ENCODE measurements at places on chromosomes 3 and 15.

DNA sequence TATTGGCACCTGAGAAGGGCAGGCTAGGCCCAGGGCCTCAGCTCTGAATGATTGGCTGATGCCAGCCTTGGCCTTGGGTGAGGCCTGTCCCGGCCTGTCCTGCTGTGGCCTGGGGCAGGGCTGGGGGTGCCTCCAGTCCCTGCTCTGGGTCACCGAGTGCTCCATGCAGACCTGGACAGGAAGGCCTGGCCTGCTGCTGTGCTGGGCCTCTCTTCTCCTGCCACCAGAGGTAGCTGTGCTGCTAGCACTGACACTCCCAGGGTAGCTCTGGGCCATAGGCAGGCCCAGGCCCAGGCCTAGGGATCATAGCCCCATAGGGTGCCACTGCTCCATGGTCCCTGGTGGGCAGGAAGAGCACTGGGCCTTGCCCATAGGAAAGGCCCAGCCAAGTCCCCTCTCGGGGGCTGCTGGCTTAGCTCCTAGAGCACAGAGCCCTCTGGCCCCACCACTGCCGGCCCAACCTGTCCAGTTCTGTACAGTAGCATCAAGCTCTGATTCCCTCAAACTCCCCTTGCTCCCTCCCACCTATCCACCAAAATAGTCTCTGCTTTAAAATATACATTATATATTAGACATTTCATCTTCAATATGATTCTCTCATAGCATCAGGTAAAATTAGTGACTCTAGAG, 18.2 kb downstream of the ABTB1 start:
- peak; percentile 62 for DNase-seq

- no peak for DNase-seq
Measured at GRCh38 chr15:43876872-43877271, 50.1 kb downstream of the WDR76 start.

DNA sequence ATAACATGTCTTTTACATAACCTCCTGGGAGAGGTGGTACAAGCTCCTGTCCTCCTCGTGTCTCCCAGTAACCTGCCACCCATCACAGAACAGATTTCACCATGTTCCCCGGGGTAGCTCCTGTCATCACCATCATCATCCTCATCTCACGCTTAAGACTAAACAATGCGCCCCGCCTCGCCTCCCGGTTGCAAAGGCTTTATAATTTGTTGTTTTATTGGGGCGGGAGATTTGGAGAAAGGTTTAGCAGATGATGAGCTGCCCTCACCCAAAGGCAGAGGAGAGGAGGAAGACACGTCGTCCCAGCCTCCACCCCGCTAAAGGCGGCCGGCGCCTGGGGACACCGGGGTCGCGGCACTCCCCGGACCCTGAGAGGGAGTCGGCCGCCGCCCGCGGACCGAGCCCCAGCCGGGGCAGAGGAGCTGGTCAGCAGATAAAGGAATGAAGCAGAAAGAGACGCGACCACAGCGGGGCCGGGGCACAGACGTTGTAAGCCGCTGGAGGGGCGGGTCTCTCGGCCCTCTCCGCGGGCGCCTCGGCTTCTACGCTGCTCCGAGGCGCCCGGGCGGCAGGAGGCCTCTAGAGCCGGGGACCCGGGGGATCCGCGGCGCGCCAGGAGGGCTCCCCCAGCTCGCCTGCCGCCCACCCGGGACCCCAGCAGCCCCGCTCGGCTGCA, 589 bp downstream of the HERC1 start:
- peak; percentile 56 for DNase-seq

GRCh38 chr3:192993411-192993810, 75.8 kb upstream of the MB21D2 start:
- no peak for DNase-seq

- no peak for DNase-seq
Measured at GRCh38 chr15:65580287-65580686, 30.6 kb downstream of the INTS14 start.
